ENCODE measurements at places on chromosomes 12 and 14.

- DNase-seq: no peak
Measured at GRCh38 chr12:106135781-106136180, 3.0 kb downstream of the NUAK1 start.

DNA sequence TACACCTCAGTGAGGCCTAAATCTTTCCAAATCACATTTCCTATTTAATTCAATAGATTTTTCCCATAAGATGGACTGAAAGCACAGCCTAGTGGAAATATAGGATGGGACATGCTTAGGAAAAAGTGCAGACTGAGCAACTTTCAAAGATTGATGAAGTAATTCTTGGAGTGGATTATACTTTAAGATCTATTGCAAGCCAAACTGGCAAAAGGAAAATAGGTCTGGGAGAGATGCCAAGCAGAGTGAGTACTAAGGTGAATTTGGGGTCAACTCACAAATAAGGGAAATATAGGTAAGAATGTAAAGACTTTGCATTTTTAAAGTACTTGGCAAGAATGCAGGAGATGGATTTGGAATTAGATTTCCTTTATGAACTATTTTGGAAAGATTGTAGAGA lies 170.2 kb upstream of the FOXG1 start:
- DNase-seq: peak; percentile 11

GRCh38 chr12:107512391-107512790 lies 173.2 kb upstream of the PWP1 start:
- no peak for DNase-seq

DNA sequence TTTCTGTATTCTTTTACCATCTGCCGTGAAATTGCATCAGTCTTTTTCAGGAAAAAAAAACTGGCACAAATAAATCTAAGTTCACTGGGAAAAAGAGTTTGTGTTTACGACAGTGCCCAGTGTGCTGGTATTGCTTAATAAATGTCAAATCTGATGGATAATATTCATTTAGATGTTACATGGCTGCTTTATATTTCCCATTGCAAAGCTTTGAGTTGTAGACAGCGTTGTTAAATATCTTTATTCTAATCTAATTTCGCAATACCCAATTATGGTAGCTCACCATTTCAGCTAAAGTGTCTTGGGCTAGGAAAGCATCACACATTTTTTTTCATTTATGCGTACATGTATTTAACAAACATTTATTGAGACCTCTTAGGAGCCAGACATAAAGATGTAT lies 1994.5 kb upstream of the FLRT2 start:
- DNase-seq: no peak

GRCh38 chr12:19125325-19125724 lies 4.2 kb upstream of the PLEKHA5 start:
- peak; percentile 24 for DNase-seq

DNA sequence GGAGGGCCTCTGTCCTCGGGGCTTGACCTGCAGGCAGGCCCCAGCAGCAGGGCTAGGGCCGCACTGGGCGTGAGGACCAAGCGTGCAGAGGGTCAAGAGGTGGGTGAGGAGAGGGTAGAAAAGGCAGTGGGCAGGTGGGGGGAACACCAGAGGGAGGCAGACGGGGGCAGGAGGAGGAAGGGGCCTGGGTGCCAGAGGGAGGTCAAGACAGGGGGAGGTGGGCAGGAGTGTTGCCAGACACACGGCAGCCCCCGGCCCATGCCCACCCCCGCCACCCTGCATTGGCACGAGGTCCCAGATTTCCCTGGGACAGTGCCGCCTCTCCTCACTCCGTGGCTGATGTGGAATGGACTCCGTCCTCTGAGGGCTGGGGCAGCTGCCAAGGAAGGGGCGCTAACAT lies 8.2 kb downstream of the TMEM121 start:
- DNase-seq: no peak

- no peak for DNase-seq
Measured at GRCh38 chr14:101772770-101773169, 11.3 kb downstream of the PPP2R5C start.

GRCh38 chr12:47349137-47350061 lies 269.6 kb upstream of the AMIGO2 start:
- DNase-seq: no peak

- DNase-seq: no peak
Measured at GRCh38 chr14:72480464-72481243, 413.2 kb downstream of the DPF3 start.

DNA sequence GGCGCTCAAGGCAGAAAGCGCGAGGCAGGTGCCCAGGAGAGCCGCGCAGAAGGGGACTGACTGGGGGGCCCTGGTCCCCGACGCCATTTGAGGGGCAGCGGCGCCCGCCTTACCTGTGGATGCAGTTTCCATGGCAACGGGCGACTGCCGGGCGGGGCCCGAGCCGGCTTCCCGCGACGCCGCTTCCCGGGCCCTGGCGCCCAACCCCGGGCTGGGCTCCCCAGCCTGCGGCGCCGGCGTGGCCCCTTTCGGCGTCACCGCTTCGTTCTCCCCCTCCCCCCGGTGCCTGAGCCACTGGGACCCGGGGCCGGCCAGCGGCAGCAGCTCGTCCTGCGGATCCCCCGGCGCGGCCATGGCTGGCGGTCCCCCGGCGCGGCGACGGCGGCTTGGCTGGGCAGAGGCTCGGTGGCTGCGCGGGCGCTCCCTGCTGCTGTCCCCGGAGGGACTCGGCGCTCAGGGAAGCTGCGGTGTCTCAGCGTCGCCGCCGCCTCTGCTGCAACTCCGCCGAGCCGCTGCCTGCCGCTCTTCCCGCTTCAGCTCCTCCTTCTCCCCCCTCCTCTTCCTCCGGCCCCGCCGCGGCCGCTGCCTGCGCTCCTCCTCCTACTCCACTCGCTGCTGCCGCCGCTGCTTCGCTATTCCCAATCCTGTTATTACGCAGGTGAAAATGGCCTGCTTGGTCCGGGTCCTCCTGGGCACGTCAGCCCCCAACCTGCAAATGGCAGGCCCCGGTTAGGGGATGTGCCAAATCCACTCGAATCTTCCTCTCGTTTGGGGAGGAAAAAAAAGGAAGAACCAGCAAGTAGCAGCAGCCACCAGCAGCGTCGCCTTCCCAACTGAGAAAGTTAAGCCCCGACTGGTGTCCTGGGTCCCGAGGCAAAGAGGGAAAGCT lies at the start of gene RTN1:
RTN1 (minus strand) TSS at position 500 of the 889 bp plus-strand sequence; CDS start at position 354, 146 bp downstream.
- DNase-seq: peak; percentile 74

- DNase-seq: no peak
Measured at GRCh38 chr14:75793806-75794205, 132.8 kb downstream of the TTLL5 start.

- no peak for DNase-seq
Measured at GRCh38 chr14:100733152-100733850, 6.6 kb downstream of the DLK1 start.

GRCh38 chr12:131072451-131073230 lies 118.9 kb downstream of the ADGRD1 start:
- DNase-seq: no peak

DNA sequence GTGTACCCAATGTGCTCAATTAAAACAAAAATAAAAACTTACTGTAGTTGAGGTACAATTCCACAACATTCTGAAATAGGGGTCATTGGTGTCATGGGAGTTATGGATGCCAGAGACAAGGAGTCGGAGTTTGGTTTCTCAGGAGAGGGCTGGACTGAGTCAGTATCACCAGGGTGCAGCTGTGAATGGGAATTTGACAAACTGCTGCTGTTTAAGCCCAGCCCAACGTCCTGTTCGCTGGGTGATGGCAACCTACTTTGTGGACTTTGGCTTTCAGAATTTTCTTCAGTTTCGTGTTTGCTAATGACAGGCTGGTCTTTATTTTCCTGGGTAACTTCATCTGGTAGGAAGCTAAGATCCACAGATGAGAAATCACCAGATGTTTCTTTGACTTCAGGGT lies 3.9 kb downstream of the TBPL2 start:
- no peak for DNase-seq

GRCh38 chr12:20096430-20096829 lies 271.9 kb upstream of the PDE3A start:
- DNase-seq: no peak

GRCh38 chr12:18965203-18965602 lies 164.3 kb upstream of the PLEKHA5 start:
- DNase-seq: no peak

DNA sequence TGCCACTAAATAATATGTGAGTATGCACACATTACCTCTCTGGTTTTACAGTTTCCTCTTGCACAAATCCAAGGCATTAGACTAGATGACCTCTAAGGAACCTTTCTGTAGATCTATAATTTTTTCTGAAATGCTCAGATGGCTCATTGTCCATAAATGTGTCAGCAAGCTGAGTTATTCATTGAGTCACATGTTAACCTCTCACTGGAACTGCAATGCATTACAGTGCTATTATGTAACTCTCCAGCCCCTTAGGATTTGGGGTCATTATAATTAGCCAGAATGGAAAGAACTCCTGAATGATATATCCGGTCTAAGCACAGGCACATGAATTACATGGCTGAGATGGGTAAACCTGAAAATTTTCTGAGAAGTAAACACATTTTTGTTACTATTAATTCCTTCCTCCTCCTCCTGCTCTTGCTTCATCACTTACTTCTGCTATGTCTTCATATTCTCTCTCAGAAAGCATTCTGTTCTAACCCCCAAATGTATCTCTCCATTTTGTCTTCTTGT lies 20.3 kb upstream of the DRAM1 start:
- peak; percentile 33 for DNase-seq

Data from A673 (cell line).